H7 (cell line): ENCODE measurements at places on chromosomes 4 and X.

GRCh38 chrX:11784543-11784942, 26.5 kb downstream of the MSL3 start:
- DNase-seq, result no peak

- no peak for DNase-seq
These were observed 80.4 kb downstream of the MAPK10 start for GRCh38 chr4:86279293-86279960.

DNA sequence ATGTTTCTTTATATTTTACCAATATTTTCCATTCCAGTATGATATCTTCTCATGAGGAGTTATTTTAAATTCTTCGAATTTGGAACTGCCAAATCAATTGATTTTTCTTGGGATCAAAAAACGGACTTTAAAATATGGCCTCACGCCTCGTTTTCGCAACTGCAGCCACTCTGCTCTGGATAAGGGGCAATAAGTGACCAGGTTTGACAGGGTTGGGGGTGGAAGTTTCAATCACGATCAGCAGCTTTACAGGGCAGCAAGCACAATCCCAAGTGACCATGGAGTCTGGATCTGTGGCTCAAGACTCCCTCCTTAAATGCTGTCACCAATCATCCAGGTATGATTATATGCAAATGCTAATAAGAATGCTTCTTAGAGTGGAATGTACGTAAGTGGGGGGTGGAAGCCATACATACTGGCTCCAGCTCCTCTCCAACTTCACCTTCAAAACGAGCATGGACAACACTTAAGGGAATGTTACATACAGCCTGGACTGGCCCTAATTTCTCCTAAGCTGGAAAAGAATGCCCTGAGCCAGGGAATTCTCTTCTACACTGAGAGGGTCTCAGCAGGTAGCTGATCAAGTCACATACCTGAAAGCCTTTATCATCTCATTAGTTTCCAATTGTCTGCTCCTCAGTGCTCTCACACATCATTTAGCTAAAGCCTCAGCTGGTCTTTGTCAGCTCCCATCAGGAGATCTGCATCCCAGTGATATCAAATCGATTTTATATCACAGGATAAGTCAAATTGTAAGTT, 176.9 kb upstream of the DCAF8L1 start:
- peak; percentile 32 for DNase-seq

GRCh38 chr4:17613761-17614415, 553 bp upstream of the MED28 start:
- DNase-seq, result no peak

DNA sequence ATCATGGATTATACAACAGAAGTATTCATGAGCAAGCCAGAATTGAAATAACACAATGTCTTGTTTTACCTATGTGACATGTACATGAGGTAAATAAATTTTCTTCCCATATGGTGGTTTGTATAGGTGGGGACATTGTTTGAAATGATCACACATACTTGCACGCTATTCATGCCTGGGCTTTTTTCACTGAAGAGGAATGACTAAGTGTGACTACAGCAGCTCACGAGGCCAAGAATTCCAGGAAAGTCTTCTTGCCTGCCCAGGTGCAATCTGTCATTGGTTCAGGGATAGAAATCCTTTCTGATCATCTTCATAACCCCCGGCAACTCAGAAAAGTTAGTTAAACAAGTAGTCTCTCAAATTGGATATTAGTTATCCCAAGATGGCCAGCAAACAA, 36.3 kb upstream of the AREG start:
- no peak for DNase-seq

DNA sequence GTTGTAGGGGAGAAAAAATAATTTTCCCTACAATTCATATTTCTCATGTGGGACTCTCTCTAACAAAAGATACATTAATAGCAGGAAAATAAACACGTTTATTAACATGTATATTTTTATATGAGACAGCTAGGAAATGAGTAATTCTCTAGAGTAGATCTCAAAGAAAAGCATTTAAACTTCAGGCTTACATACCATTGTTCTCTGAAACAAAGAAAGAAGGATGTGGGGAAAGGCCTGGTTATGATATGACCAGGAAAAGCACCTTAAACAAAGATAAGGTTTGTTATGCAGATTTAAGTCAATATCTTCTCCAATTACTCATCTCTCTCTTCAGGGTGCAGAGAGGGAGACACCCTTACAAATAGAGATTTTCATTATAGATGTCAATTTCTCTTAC, 131.3 kb downstream of the SLC7A11 start:
- no peak for DNase-seq

- no peak for DNase-seq
These were observed 134.3 kb downstream of the GUCY2F start for GRCh38 chrX:109347632-109348031.
